ENCODE measurements at places on chromosomes 7 and 10.
A peak's percentile ranks its signal among the peaks of the same experiment; 100 is the strongest.

- no peak for DNase-seq
These were observed 9.1 kb downstream of the EN2 start for GRCh38 chr7:155466814-155467733.

- no peak for DNase-seq
These were observed 675 bp upstream of the FRAT2 start for GRCh38 chr10:97335188-97335619.

GRCh38 chr7:116307253-116307652 lies 96.9 kb downstream of the TES start:
- no peak for DNase-seq

DNA sequence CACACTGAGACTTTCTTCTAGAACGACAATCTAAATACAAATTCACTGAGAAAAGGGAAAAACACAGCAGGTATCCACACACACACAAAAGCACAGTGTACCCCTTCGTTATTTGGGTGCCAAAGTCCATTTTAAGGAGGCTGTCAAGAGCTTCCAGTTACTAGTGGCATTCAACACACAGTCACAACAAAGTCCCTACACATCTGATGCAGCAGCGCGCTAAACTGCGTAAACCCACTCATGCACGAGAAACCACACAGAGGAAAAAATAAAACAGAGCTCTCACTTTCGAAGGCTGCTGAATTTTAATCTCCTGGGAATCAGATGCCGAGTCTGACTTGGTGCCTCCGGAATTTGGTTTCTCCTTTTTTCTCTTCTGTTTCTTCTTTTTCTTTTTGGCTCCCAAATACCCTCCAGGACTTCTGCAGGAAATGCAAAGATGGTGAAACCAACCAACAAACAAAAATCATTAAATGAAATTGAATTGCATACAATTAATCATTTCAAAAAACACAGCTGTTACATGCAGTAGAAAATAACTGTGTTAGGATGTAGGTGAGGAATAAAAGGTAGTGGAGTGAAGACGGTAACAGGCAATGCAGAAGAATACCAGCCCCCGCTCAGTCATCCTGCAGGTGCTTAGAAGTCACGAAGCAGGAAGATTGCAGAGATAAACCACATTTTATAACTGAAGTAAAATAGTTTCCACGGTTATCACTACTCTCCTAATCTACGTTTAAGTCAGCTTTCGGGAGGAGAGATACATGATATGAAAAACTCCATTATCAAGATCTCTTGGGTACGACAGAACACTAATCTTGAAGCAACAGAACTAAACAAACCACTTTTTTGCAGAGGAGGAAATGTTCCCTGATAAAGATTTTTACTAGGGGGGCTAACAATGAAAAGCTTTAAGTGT lies 27.1 kb downstream of the NMT2 start:
- DNase-seq: no peak

- no peak for DNase-seq
These were observed 4.8 kb downstream of the GRIFIN start for GRCh38 chr7:2471396-2471795.

GRCh38 chr7:33444511-33444910 lies 315.1 kb downstream of the BBS9 start:
- no peak for DNase-seq

DNA sequence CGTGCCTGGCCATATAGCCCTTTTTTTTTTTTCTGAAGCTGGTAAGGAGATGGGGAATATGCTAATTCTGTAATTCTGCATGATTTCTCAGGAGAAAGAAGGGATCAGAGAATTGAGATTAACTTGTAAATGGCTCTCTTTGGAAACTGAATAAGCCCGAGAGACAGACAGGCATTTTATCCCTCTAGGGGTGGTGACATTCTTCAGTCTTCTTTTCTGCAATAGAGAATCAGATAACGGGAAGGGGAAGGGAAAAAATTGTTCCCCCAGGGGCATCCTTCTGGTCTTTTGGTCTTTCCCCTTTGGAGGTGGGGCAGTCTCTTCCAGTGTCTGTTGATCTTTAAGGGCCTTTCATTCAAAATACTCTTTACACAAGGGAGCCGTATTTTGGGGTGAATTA lies 34.2 kb downstream of the HK1 start:
- DNase-seq: no peak

DNA sequence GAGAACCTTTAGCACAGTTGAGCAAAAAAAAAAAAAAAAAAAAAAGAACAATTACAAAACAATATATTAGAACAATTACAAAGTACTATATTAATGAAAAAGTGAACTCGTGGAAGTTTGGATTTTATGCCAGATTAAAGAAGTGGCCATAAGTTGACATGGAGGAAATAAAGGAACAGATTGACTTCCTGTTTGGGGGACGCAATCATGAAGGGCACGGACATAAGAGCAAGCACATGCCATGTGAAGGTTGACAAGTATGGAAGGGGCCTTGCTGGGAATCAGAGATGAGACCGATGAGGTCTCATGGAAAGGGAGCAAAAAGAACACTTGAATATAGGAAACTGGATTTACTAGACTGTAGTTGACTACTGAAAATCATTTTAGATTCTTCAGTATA lies 61.7 kb downstream of the ICA1 start:
- DNase-seq: no peak

GRCh38 chr7:156080596-156080995 lies 268.3 kb upstream of the SHH start:
- DNase-seq: no peak

GRCh38 chr7:103573479-103574058 lies 127.6 kb upstream of the SLC26A5 start:
- no peak for DNase-seq

DNA sequence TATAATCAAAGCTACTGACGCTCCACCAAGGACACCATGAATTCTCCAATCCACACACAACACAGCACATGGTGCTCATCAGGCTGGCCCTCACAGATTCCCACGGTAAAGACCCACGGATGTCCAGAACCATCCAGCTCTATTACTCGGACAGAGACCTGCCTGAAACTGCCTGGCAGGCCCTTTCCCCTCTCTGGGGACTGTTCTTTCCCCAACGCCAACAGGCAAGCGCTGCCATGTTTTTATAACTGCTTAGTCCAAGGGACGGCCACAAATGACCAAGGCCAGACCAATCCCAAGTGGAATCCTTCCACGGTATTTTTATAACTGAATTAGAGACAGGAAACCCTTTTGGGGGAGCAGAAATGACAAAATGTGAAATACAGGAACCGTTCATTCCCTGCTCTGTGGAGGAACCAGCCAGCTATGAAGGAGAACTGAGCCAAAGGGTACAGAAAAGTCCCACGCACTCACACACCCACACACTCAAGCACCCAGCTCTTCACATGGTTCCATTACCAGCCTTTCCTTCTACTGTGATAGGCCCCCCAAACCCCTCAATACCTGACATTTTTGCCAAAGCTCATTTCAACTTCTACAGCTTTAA lies 4.1 kb downstream of the PIP4K2A start:
- DNase-seq: no peak

GRCh38 chr10:103542764-103543616 lies 49.5 kb downstream of the NEURL1 start:
- peak; percentile 23 for DNase-seq

DNA sequence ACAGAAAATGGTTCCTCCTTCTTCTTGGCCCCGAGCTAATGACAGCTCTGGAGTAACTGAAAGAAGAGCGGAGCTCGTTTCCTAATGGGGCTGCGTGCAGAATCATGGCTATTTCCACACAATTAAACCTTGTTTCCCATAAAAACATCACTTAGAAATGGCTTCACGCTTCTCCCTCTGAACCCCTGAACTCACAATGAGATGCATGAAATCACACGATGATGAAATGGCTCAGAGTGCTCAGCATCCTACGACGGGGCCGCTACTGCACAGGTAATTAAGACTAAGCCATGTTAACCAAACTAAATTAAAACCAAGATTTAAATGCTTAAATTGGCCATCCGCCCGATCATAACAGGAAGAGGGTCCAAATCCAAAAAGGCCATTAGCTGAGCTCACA lies 80.0 kb upstream of the DNAAF5 start:
- no peak for DNase-seq

DNA sequence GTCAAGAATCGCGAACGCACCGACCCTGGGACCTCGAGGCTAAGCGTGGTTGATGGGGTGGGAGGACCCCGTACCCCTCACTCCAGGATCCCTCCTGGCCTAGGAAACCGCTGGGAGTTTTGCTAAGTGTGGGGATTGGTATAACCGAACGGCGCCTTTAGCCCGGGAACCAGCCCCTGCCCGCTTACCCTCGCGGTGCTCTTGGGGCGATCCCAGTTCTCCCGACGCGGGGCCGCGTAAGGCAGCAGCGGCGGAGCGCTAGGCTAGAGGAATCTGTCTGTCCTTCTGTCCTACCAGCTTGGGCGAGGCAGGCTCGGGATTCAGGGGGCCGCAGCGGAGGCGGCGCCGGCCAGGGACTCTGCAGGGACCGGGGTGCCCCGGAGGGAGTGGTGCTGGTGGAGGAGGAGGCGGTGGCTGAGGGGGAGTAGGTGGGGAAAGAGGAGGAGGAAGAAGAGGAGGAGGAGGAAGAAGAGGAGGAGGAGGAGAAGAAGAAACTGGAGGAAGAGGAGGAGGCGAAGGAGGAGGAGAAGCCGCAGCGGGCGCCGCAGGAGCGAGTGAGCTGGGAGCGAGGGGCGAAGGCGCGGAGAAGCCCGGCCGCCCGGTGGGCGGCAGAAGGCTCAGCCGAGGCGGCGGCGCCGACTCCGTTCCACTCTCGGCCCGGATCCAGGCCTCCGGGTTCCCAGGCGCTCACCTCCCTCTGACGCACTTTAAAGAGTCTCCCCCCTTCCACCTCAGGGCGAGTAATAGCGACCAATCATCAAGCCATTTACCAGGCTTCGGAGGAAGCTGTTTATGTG lies 439 bp upstream of the EMX2 start:
- no peak for DNase-seq

DNA sequence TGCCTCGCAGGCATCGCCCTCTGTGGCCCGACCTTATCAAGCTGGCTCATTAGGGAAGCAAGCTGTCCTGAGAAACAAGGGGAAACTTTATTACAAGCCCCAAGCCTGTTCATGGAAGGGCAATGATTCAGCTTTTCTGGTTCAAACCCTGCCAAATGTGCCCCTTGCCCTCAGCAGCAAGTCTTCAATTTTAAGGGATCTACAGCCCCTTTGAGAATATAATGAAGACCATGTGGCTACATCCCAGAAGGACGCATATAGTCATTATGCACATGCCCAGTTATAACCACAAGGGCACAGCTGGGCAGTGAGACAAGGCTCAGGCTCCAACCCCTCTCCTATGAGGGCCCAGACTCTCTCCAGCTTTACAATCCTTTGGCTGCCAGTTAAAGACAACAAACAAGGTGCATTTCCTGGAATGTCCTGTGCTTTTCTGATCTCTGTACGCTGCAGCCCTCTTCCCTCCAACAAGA lies 56.7 kb downstream of the DDC start:
- DNase-seq: no peak

DNA sequence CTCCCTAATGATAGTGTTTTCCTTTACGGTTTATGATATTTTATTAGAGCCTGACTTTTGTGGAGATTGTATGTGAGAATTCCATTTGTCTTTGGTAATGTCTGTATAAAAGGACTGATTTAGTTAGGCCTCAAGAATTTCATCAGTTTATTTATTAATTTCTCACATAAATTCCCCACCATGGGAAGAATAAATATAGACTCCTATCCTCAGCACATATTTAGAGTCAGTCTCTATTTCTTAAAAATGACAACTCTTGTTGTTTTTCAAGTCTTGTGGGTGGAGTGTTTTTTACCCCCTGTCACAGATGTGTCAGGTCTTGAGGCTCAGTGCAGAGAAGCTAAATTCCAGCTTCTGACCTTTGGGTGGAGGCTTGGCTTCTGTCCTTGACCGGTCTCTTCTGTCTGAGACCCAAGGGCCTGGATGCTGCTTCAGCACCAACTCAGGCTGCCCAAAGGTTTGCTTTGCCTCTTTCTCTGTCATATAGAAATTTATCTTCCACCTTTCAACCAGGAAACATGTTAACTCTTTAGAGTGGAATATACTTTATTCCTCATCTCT lies 117.3 kb upstream of the INHBA start:
- DNase-seq: no peak

GRCh38 chr7:75687246-75688088 lies 51.3 kb downstream of the HIP1 start:
- no peak for DNase-seq

- no peak for DNase-seq
These were observed 786.6 kb downstream of the LRMDA start for GRCh38 chr10:76218035-76218434.

DNA sequence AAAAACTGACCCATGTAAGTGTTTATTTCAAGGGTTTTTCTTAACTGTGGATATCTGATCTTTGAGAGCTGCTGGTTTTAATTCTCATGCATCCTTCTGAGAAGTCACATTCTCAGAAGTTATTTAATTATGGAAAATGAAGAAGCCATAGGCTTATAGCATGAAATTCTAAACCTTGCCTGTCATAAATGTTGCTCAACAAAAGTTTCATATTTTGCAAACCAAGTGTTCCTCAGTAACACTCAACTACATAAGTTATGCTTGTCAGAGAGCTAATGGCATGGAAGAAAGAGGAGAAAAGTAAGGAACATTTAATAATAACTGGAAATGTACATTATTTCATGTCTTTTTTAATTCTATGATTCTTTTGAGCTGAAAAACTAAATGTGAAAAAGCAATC lies 78.6 kb upstream of the MPP7 start:
- DNase-seq: no peak

GRCh38 chr10:86598151-86598550 lies 56.2 kb upstream of the OPN4 start:
- DNase-seq: no peak

GRCh38 chr7:20064974-20065862 lies 152.0 kb downstream of the MACC1 start:
- DNase-seq: no peak

DNA sequence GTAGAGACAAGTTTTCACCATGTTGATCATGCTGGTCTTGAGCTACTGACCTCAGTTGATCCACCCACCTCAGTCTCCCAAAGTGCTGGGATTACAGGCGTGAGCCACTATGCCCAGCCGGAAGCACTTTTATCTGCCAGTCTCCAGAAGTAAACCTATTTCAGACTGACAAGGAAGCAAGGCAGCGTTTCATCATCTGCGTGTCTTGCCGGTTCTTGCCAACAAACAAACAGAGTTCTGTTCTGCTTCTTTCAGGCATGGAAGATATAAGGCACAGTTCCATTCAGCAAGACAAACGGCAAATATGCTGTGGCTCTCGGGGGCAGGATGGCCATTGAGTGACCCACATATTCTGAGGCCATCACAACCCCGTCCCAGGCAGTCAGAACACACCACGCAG lies 15.5 kb upstream of the LARP4B start:
- DNase-seq: no peak

GRCh38 chr7:98107313-98107721 lies 655 bp downstream of the LMTK2 start:
- DNase-seq: peak; percentile 6
